Stimulated activated CD4-positive, alpha-beta T cell treated with anti-CD3 and anti-CD28 coated beads, Interleukin-12 subunit alpha, Interleukin-12 subunit beta, amount 100 ng/mL, for 4 hours (primary cell): ENCODE measurements at places on chromosomes 6 and 20.

- no peak for DNase-seq
Measured at GRCh38 chr20:15706719-15707118, 866.5 kb downstream of the KIF16B start.

DNA sequence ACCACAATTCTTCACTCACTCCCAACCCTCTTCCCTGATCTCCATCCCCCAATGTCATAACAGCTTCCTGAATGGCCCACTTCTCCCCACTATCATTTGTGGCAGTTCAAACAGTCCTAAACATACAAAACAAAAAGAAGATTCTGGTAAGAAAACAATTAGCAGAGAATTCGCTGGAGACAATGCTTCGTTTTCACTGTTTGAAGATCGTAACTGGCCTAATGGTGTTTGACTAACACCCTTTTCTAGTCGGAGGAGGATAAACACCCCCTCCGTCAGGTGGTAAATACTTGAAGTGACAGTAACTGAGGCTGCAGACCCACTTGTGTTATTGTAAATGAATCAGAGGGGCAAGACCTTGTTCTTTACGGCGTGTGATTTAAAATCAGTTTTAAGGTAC lies 3.8 kb downstream of the EYA2 start:
- DNase-seq = no peak

DNA sequence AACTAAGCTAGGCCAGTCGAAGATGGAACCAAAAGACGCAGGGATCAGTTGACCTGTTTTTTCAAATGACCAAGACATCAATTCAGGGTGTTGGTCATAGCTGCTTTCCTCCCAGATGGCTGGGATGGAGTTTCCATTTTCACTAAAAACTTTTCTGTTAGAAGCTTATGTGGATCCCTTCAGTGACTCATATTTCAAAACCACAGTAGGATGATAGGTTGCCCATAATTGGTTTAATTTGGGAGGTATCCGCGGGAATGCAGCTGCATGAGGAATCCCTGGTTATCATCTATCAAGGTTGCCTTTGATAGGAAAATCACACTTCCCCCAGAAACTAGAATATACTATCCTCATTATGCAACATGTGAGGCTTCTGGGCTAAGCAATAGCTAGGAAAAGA lies 150.9 kb upstream of the MLIP start:
- DNase-seq = no peak

DNA sequence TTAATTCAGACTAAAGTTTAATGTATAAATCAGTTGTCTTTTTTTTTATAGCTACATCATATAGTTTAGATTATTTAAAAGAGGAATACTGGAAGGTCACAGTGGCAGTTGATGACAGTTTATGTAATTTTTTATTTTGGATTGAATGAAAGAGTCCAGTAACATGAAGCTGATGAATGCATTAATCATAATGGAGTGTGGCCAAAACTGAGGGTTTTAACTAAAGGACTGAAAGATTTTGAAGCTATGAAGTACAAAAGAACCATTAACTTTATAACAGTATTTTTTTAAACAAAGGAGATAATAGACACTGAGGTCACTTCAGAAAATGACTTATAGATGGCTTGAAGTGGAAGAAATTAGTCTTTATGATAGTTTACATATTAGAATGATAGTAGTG lies 41.3 kb downstream of the TRMT11 start:
- no peak for DNase-seq

DNA sequence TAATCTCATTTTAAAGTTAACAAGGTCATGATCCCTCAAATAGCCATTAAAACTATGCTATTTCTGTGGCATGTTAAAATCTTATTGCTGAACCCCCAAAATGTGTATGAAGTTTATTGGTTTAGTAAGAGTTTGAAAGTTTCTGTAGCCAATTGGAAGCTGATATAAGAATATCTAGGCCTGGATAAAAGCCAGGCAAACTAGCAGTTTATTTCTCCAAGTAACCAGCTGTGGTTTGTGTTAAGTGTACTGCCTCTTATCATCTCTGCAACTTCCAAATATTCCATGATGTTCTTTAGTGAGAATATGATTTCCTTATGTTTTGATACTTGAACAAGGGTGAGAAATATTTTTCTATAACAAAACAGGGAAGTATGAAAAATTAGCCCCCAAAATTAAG lies 76.7 kb downstream of the PRSS35 start:
- DNase-seq = no peak

DNA sequence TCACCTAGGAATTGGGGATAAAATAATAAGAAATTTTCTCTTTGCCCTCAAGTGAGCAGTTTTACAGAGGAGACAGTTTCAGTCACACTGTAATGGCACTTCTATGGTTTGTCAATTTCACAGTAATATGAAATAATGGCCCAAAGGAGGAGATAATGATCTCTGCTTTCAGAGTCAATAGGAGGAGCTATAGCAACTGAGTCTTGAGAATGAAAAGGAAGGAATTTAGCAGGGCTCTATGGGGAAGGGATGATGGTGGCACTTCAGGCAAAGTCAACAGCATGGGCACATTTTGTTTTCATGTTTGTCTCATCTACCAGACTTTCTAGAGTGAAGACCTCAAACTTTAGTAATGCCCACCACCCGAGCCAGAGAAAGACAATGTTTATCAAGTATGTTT lies 138.3 kb upstream of the HMGN3 start:
- DNase-seq = no peak

DNA sequence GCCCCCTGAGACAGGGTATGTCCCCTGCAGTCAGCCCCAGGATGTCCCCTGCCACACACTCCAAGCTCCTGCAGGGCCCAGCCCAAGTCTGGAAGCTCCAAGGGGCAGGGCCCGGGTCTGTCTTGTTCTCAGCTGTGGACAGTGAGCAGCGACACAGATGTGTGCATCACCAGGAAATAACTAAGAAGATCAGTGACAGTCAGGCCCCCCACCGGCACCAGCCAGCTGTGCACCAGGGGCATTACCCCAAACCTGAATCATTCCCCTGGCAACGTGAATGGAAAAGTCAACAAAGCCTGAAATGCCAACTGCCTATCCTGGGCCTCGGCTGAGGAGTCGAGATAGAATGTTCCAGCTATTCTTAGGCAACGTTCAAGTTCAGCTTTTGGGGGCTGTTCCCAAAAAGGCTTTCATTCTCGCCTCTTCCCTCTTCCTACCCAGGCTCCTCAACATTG lies 105.0 kb downstream of the PREX1 start:
- DNase-seq = no peak

DNA sequence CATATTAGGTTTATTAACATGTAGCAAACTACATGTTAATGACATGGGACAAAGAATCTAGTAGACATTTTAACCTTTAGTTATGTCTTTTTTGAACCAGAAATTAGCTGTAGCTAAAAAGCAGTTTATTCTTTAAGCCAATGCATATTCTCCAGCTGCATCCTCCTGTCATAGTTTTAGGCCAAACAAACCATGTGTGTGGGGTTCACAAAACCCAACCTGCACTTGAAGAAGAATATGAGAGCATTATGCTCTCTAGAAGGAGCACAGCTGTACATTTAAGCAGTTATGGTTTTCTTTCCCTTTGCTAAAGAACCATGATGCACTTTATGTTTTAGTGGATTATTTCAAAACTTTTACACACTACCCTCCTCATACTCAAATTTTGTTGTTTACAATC lies 46.2 kb downstream of the AKIRIN2 start:
- DNase-seq = no peak

GRCh38 chr6:135521431-135521830 lies 23.9 kb upstream of the AHI1 start:
- DNase-seq = no peak

DNA sequence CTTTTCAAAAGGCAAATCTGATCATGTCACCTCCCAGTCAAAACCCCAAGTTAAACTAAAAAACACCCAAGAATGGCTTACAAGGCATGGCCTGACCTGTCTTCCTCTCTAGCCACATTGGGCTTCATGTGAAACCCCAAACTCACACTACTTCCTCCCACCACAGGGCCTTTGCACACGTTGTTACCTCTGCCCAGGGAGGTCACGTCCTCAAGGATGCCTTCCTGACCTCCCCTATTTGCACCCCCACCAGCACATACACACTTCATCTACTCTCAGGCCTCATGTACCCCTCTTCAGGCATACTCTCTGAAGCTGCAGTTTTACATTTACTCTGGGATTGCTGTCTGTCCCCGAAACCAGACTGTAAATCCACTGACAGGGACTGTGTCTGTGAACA lies 6.1 kb downstream of the EZR start:
- DNase-seq = no peak

DNA sequence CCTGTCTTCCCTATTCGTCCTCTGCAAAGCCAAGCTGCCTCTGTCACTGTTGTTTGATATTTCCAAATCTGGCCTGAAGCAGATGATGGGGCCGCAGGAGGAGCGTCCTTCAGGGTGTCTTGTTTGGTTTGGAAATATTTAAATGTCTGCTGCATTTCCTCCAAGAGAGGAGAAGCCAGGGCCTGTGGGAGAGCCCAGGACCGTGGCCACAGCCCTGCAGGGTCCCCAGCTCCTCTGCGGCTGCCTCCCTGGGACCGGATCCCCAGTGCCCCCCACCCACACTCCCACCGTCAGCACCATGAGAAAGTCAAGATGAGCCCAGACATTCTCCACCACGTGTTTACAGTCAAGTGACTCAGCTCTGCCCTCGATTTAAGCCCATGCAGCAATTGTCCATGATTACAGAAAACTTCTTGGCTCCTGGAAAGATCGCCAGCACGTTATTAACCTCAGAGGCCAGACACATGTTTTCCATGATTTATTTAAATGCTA lies 18.2 kb downstream of the FOXF2 start:
- DNase-seq = no peak

- no peak for DNase-seq
Measured at GRCh38 chr6:165098165-165098564, 211.2 kb downstream of the C6orf118 start.

GRCh38 chr6:79040083-79040482 lies 38.0 kb downstream of the PHIP start:
- no peak for DNase-seq

DNA sequence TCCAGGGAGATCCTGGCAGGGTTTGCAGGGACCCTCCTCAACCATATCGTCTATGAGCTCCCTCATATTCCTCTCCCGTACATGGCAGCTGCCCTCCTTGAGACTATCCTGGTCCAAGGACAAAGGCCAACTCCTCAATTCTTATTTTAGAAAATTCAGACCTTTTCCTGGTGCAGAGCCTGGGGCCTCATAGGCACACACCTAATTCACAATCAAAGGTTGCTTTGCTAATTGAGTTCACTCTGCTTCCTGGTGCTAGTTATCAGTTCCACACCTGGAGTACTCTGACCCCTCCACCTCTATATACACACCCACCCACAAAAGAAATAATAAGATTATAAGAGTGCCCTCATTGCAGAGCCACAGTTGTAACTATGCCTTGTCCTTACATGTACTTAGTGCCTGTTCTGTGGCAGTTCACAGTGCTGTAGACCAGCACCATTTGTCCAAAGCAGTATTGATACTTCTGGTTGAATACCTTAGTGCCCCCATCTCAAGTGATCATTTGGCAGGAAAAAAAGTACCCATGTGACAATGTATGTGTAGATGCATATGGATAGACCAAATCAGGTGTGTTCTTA lies 38.7 kb downstream of the GSS start:
- no peak for DNase-seq

- DNase-seq = no peak
Measured at GRCh38 chr6:24535210-24535609, 40.4 kb downstream of the ALDH5A1 start.

GRCh38 chr20:23658336-23658735 lies 20.6 kb upstream of the CST3 start:
- DNase-seq = no peak

- DNase-seq = no peak
Measured at GRCh38 chr6:28651161-28651560, 125.5 kb downstream of the GPX5 start.

- DNase-seq = no peak
Measured at GRCh38 chr20:7691647-7692269, 248.5 kb downstream of the HAO1 start.

- DNase-seq = no peak
Measured at GRCh38 chr20:10800288-10800687, 126.5 kb upstream of the JAG1 start.

DNA sequence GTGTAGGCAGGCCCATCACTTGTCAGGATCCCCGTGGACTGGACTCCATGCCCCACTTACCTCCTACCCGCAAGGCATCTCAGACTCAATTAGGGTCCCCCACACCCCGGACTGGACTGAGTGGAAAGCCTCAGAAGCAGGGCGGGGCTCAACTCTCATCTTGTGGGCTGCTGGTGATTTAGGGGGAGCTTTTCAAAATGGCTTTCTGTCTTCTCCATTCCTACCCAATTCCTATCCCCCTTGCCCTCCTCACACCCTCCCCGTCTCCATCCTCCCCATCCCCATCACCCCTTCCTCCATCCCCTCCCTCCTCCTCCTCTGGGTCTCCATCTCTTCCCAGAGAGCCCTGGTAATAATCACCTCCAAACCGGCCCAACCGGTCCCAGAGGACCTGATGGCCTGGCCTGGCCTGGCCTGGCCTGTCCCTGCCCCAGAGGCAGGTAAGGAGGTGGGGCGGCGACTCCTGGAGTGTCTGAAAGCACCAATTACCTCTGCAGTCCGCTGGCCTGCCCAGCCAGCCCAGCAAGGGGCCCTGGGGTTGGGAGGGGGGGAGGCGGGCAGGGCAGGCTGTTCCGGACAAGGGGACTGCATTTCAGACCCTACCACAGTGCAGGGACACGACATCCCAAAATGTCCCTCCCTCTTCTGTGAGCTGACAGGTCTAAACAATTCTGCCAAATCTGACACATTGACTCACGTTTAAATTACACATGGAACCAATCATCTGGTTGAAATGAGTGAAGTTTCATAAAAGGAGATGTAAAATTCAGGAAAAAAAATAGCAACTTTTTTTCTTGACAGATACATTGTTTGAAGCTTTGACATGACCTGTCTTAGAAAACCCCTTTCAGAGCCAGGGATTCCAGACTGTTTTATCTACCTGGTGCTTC lies 24.8 kb downstream of the MAFB start:
- no peak for DNase-seq

- DNase-seq = no peak
Measured at GRCh38 chr20:34085544-34086040, 26.5 kb downstream of the EIF2S2 start.

DNA sequence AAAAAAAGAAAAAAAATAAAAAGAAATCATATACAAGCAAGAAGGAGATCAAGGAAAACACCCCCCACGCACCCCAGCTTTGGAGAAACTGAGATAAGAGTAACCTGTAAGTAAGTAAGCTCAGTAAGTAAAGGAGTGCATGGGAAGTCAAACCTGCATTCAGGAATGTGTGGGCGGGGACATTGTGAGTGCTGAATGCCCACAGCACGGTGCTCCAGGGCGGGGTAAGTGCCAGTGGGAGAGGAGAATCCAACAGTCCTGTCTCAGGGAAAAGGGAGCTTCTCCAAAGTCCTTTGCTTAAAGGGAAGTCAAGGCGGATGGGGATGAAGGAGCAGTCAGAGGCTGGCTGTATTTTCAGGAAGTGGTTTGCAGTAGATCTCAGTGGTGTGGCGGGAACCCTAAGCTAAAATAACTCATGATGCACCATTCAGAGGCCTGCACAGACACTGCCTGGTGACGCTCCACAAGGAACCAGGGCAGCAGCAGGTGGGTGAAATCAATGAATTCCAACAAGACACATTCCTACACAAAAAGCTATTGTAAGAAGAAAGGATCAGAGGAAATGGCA lies 368.0 kb downstream of the QKI start:
- DNase-seq = no peak
